ENCODE measurements at places on chromosomes 5 and 9.
A peak's percentile ranks its signal among the peaks of the same experiment; 100 is the strongest.

GRCh38 chr9:20898885-20899554 is 132.4 kb downstream of the HACD4 start:
- DNase-seq: peak; percentile 23

DNA sequence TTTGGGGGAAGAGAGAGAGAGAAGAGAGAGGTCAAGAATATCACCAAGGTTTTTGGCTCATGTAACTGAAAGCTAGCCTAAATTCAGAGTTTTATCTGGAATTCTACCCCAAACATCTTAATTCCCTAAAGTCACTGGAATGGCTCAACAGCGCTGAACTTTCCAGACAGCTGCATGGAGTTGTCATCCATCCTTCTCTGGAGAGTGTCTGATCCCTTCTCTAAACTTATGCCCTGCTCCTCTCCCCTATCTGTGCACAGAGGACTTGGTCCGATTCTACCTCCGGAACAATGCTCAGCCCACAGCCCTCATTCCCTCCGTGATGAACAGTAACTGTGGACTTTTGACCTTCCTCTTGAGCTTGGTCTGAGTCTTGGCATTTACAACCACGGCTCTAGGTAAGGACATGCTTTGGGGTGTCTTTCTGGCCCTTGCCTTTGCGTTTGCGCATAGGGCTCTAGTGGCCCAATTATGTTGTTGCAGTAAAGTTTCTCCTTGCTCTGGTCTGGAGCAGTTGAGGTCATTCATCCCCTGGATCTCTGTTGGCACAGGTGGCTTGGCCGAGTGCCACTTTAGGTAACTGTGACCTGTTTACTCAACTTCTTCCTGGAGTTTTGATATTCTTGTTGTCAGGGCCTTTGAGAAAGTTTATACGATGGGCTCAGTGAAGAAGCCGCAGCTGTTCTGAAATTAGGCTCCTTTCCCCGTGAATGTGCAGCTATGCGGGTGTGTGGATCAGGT is 18.3 kb upstream of the CD180 start:
- DNase-seq: no peak

DNA sequence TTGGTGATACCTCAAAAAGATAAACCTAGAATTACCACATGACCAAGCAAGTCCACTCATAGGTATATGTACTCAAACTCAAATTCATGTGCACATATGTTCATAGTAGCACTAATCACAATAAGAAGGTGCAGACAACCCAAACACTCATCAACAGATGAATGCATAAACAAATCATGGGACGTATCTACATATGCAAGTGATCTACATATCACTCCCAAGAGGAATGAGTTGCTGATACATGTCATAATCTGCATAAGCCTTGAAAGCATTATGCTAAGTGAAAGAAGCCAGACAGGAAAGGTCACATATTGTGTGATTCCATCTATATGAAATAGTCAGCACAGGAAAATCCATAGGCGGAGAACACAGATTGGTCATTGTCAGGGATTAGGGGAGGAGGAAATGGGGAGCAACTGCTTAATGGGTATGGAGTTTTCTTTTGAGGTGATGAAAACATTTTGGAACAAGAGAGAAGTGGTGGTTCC is 10.6 kb upstream of the GPX8 start:
- DNase-seq: no peak

- no peak for DNase-seq
Observed at GRCh38 chr9:86359151-86359879, 5.1 kb upstream of the TUT7 start.

GRCh38 chr9:95085036-95085770 is 232.3 kb downstream of the FANCC start:
- no peak for DNase-seq

DNA sequence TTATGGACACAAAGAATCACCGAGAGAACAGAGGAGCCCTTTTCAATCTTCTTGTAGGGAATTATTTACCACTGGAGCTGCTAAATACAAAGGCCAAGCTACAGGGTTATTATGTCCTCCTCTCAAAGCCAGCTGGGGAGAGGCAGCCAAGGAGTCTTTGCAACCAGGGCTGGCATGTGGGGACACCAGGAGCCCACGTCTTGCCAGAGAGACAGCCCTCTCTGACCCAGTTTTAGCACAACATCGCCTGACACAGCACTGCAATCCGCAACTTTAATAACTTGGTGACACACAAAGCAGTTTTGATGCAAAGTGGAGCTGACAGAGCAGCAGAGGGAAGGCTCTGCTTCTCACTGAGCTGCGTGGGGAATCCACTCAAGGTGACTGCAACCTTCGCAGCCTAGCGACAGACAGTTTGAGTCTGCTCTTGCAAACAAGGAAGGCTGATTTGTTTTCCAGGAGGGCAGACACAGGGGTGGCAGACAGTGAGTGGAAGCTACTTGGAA is 33.6 kb downstream of the TLR4 start:
- no peak for DNase-seq

GRCh38 chr5:4345850-4346249 is 750.2 kb downstream of the IRX1 start:
- DNase-seq: no peak

DNA sequence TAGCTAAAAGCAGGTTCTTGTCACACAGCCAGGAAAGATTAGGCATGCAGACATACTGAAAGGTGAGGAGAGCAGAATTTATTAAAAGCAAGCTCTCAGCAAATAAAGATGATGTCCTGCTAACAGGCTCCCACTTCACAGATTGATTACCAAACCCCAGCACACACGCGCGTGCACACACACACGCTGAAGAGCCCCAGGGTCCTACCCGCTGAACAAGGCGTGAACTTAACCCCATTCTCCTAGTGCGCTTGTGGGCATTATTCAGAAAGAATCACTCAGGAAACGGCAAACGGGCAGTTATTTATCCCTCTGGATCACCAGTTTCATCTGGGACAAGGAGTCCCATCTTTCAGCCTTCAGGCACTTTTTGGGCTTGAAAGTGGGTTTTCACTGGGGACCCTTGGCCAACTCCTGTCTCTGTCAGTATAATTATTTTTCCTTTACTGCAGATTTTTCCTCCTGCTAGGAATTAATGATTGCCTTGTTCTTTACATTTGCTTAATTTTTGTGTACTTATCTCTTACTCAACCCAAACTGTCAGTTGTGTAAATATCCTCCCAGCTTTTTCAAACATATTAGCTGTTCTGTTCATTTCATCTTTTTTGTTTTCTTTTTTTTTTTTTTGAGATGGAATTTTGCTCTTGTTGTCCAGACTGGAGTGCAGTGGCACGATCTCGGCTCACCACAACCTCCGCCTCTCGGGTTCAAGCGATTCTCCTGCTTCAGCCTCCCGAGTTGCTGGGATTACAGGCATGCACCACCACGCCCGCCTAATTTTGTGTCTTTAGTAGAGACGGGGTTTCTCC is 92.6 kb downstream of the RIC1 start:
- no peak for DNase-seq
